Glutamatergic neuron (in vitro differentiated cells): ENCODE measurements at places on chromosomes 2 and 18.

- peaks cover 4% of the 10 kb centered on the region for H3K27me3 ChIP-seq
- peaks cover 5% of the 10 kb centered on the region for H3K4me1 ChIP-seq
- DNase-seq: no peak
- H3K36me3 ChIP-seq: peaks cover 2% of the 10 kb centered on the region
Observed at GRCh38 chr2:72933646-72934151, 16.4 kb downstream of the EMX1 start.

DNA sequence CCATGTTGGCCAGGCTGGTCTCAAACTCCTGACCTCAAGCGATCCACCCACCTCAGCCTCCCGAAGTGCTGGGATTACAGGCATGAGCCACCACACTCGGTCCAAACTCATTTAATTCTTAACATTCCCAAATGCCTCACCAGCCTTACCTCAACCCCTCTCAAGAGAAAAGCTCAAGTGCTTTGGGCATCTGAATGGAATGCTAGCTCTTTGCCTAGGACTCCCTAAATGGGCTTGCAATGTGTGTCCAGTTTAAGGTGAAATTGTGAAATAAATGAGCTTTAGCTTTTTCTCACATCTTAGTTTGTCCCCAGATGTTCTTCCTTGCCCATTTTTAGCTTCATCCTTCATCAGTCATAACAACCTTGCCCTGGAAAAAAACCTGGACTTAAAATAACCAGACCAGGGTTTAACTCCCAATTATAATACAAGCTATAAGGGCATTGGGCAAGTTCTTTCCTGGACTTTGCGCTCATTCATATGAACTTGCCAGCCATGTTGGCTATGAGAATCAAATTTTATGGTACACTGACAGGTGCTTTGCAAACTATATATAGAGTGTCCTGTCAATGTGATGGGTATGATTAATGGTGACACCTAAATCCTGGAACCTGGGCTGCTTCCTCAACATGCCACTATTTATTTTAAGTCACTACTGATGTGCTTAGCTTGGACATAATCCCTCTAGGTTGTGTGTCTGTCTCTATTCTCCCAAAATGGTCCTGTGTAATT lies 95.1 kb upstream of the SERPINE2 start:
- no peak overlapping the region for H3K27ac ChIP-seq
- H3K36me3 ChIP-seq: no peaks in the 10 kb centered on the region
- DNase-seq: no peak
- no peaks in the 10 kb centered on the region for H3K4me1 ChIP-seq
- no peak overlapping the region for H3K4me3 ChIP-seq

GRCh38 chr18:8654503-8655451 lies 45.5 kb downstream of the RAB12 start:
- H3K4me1 ChIP-seq: peaks cover 41% of the 10 kb centered on the region
- no peak for DNase-seq
- peaks cover 3% of the 10 kb centered on the region for H3K27me3 ChIP-seq
- H3K4me3 ChIP-seq: peak overlapping the region; percentile 37

GRCh38 chr2:3595404-3595803 lies 492 bp downstream of the COLEC11 start:
- no peak for DNase-seq
- H3K27ac ChIP-seq: no peak overlapping the region
- no peak overlapping the region for H3K4me3 ChIP-seq
- peaks cover 12% of the 10 kb centered on the region for H3K36me3 ChIP-seq

DNA sequence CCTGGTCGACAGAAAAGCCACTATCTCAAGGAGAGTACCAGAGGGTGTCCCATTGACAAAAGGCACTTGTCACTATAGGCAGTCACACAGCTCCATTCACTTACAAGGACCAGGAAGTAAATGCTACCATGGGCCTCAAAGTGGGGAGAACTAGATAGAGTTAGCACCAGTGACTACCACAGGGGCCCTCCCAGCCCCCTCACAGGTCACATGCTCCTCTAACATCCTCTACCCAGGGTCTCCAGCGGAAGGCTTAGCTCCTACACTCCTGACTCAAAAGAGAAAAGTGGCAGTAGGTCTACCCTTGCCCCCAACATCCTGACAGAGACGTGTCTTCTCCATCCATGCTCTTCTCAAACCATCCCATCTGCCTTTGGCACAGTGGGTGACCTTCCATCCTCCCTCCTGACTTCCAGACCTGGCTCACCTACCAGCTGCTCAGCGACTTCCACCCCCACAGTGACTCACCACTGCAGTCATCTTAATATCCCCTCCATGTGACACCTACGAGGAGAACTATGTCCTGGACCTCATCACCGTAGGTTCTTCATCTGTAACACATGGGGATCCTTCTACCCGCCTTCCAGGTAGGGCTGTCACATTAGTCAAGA lies 5.6 kb upstream of the DNMT3A start:
- H3K4me1 ChIP-seq: no peaks in the 10 kb centered on the region
- H3K27ac ChIP-seq: no peak overlapping the region

DNA sequence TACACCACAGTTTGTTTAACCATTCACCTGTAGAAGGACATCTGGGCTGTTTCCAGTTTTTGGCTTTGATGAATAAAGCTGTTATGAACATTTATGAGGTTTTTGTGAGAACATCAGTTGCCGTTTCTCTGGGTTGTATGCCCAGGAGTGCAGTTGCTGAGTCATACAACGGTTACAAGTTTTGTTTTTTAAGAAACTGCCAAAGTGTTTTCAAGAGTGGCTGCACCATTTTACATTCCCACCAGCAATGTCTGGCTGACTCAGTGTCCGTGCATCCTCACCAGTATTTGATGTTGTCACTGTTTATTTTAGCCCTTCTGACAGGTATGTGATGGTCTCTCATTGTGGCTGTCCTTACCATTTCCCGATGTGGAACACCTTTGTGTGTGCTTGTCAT lies 48.0 kb upstream of the GPR17 start:
- DNase-seq: no peak
- H3K4me3 ChIP-seq: no peak overlapping the region
- peaks cover 2% of the 10 kb centered on the region for H3K27me3 ChIP-seq
- H3K36me3 ChIP-seq: peaks cover 9% of the 10 kb centered on the region
- no peaks in the 10 kb centered on the region for H3K4me1 ChIP-seq
- no peak overlapping the region for H3K27ac ChIP-seq

GRCh38 chr2:182894174-182894573 lies 27.7 kb upstream of the FRZB start:
- no peak overlapping the region for H3K4me3 ChIP-seq
- H3K36me3 ChIP-seq: no peaks in the 10 kb centered on the region
- DNase-seq: no peak
- no peaks in the 10 kb centered on the region for H3K27me3 ChIP-seq

GRCh38 chr18:79416022-79416676 lies 20.4 kb downstream of the NFATC1 start:
- peaks cover 18% of the 10 kb centered on the region for H3K36me3 ChIP-seq
- H3K27me3 ChIP-seq: peaks cover 10% of the 10 kb centered on the region
- H3K4me3 ChIP-seq: no peak overlapping the region
- DNase-seq: no peak
- H3K27ac ChIP-seq: no peak overlapping the region

- H3K36me3 ChIP-seq: no peaks in the 10 kb centered on the region
- DNase-seq: no peak
- peaks cover 4% of the 10 kb centered on the region for H3K27me3 ChIP-seq
- peak overlapping the region; percentile 98 for H3K27ac ChIP-seq
- peaks cover 29% of the 10 kb centered on the region for H3K4me1 ChIP-seq
- peak overlapping the region; percentile 48 for H3K4me3 ChIP-seq
Observed at GRCh38 chr2:48450936-48451602, 78.9 kb upstream of the STON1 start.

GRCh38 chr18:24227977-24228666 lies 89.3 kb downstream of the CABYR start:
- no peak for DNase-seq
- H3K4me1 ChIP-seq: peaks cover 13% of the 10 kb centered on the region
- no peaks in the 10 kb centered on the region for H3K36me3 ChIP-seq
- H3K27me3 ChIP-seq: peaks cover 2% of the 10 kb centered on the region

DNA sequence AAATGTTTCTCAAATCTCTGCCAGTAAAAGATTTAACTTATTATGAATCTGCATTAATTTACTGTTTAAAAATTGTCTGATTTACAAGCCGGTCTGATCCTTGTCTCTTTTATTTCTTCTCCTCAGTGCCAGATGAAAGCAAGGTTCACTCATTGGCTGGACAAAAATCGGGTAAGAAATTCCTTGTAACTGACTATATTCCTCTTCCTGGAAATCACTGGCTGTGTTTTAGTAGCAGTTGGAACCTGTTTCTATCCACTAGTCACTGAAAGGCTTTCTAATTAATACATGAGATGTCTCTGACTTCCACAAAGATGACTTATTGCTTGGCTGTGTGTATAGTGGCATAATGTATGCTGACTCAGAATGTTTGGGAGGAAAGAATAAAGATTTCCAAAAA lies 436.6 kb upstream of the NRP2 start:
- H3K27me3 ChIP-seq: no peaks in the 10 kb centered on the region
- H3K27ac ChIP-seq: no peak overlapping the region
- H3K36me3 ChIP-seq: no peaks in the 10 kb centered on the region
- H3K4me1 ChIP-seq: no peaks in the 10 kb centered on the region
- no peak overlapping the region for H3K4me3 ChIP-seq

- no peaks in the 10 kb centered on the region for H3K36me3 ChIP-seq
- DNase-seq: no peak
- H3K27ac ChIP-seq: no peak overlapping the region
- H3K4me3 ChIP-seq: no peak overlapping the region
- H3K4me1 ChIP-seq: peaks cover 18% of the 10 kb centered on the region
Observed at GRCh38 chr2:128501700-128502099, 183.0 kb upstream of the HS6ST1 start.

DNA sequence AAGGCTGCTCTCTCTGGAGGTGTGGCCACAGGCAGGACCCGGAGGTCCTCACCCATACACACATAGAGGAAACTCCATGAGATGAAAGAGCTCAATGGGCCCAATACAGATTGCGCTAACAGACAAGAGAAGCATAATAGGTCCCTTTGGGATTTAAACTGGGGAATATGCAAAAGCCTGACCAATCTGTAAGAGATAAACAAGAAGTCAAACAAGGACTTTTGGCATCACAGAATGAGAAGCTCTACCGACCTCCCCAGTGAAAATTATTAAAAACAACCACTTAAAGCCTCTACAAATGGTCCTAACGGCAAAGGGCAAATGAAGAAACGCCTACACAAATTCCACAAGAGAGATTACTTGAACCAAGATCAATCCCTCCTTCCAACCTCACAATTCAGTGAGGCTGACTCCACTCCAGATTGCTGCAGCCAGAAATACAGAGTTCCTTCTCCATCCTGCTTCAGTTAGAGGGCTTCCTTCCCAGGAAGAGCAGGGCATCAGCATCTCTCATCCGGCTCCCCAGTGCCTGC lies 10.8 kb downstream of the IWS1 start:
- no peak for DNase-seq
- H3K36me3 ChIP-seq: peaks cover 6% of the 10 kb centered on the region
- H3K27ac ChIP-seq: peak overlapping the region; percentile 49
- peaks cover 7% of the 10 kb centered on the region for H3K27me3 ChIP-seq
- H3K4me1 ChIP-seq: peaks cover 37% of the 10 kb centered on the region
- H3K4me3 ChIP-seq: peak overlapping the region; percentile 11

GRCh38 chr2:101463911-101464641 lies 10.8 kb downstream of the RFX8 start:
- no peaks in the 10 kb centered on the region for H3K36me3 ChIP-seq
- no peaks in the 10 kb centered on the region for H3K27me3 ChIP-seq
- DNase-seq: no peak
- no peak overlapping the region for H3K4me3 ChIP-seq

- no peaks in the 10 kb centered on the region for H3K4me1 ChIP-seq
- H3K4me3 ChIP-seq: no peak overlapping the region
- no peak for DNase-seq
- no peaks in the 10 kb centered on the region for H3K36me3 ChIP-seq
- peaks cover 5% of the 10 kb centered on the region for H3K27me3 ChIP-seq
Observed at GRCh38 chr2:122167515-122167914, 412.1 kb downstream of the TSN start.

DNA sequence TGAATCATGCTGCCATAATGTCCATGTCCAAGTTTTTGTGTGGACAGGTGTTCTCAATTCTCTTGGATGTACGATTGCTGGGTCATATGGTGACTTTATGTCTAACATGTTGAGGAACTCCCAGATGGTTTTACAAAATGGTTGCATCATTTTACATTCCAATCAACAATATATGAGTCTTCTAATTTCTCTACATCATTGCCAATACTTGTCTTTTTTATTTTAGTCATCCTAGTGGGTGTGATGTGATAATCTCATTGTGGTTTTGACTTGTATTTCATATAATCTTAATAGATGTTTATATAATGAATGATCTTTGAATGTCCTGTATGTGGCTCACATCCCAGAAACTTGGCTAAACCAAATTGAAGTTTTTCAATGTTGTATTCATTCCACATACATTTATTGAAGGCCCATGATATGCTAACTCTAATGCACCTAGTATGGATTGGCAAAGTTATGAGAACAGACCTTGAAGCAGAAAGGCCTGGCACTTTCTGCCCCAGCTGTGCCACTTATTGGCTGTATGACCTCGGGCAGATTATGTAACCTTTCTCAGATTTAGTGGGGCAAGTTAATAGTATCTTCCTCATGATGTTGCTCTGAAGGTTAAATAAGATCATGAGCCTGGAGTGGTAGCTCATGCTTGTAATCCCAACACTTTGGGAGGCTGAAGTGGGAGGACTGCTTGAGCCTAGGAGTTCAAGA lies 205.4 kb downstream of the RAB3GAP1 start:
- no peaks in the 10 kb centered on the region for H3K36me3 ChIP-seq
- H3K4me3 ChIP-seq: no peak overlapping the region

DNA sequence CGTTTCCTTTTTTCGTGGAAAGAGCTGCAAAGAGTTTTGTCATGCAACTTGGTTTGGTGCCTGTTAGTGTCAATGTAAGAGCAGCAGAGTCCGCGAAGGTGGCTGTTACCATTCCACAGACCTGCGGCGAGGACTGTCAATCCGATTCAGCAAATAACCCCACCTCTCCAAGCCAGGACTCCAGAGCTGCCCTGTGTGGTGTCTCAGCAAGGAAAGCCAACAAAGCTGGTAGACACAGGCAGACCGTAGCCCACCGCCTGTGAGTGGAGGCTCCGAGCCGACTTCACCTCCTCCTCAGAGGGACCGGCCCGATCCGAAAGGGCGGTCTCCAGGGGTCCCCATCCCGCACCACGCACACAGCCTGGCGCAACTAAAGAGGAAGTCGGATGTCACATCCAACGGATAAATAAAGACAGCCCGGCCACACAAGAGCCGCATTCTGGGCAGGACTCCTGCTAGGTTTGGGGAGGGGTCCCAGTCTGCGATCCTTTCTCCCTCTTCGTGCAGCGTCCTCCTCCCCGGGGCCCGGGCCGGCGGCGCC lies 819 bp downstream of the ANKRD44 start:
- H3K27ac ChIP-seq: peak overlapping the region; percentile 80
- DNase-seq: peak; percentile 42
- H3K4me1 ChIP-seq: peaks cover 6% of the 10 kb centered on the region
- peaks cover 9% of the 10 kb centered on the region for H3K27me3 ChIP-seq
- no peaks in the 10 kb centered on the region for H3K36me3 ChIP-seq

- H3K27ac ChIP-seq: no peak overlapping the region
- H3K36me3 ChIP-seq: no peaks in the 10 kb centered on the region
- no peak for DNase-seq
- peaks cover 4% of the 10 kb centered on the region for H3K27me3 ChIP-seq
- no peak overlapping the region for H3K4me3 ChIP-seq
Observed at GRCh38 chr2:200466425-200467418, 43.1 kb downstream of the KCTD18 start.
